ENCODE measurements at places on chromosomes 5 and 9. TPM values are rescaled to one million over a fixed set of nuclear protein-coding genes. Genes with fewer than 3 reads are reported as not detected.

Gene SPINK13
- total RNA-seq = not detected

- no peak for DNase-seq
Observed at GRCh38 chr5:106417566-106417965, 1253.2 kb downstream of the EFNA5 start.

DNA sequence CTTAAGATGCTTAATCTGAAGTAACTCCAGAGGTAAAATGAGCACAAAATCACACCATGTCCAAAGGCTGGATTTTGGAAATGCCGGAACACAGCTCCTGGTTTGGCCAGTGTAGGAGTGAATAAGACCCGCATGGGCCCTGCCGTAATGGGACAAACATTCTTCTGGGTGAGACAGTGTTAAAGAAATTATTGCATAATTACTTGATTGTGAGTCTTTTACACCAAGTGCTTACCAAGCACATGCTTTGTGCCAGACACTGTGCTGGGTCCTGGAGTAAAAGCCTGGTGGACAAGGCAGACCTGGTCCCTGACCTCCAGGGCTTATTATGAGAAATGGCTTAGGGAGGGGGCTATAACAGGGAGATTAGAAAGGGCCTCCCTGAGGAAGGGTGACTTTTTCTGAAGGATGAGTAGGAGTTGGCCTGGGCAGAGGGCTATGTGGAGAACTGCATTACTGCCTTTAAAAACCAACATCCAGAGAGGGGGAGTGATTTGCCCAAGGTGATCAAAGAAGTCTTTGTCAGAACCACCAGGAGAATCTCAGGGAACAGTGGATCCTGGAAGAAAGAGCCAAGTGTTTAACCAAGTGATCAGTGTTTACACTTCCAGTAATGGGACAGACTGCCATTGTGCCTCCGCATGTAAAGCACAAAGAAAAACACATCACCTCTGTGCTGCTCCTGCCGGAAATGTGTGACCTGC, 3.5 kb downstream of the PDE6A start:
- DNase-seq = no peak

- DNase-seq = no peak
Observed at GRCh38 chr5:92444888-92445287, 1061.8 kb upstream of the ARRDC3 start.
